ENCODE measurements at places on chromosomes 4 and X.

GRCh38 chrX:72028701-72029470, 102.8 kb downstream of the RTL5 start:
- DNase-seq, result no peak

DNA sequence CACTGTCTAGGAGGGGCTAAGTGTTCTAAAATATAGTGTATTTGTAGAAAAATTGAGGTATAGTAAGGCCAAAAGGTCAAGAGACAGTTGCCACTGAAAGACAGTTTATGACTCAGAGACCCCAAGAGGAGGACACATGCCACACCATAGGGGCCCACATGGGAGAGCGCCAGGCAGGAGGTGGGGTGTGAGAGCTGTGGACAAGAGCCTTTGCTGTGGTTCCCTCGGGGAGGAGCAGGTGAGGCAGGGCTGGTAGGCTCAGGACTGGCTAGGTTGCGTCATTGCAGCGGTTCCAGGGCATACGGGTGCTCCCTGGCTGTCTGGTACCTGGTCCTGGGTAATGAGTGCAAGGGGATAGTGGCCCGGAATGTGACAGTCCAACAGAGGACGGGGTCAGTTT, 37.6 kb downstream of the CCNQ start:
- no peak for DNase-seq

- no peak for DNase-seq
Measured at GRCh38 chr4:165866019-165866650, 6.9 kb upstream of the TLL1 start.

- no peak for DNase-seq
Measured at GRCh38 chrX:40912576-40912975, 172.7 kb upstream of the USP9X start.

DNA sequence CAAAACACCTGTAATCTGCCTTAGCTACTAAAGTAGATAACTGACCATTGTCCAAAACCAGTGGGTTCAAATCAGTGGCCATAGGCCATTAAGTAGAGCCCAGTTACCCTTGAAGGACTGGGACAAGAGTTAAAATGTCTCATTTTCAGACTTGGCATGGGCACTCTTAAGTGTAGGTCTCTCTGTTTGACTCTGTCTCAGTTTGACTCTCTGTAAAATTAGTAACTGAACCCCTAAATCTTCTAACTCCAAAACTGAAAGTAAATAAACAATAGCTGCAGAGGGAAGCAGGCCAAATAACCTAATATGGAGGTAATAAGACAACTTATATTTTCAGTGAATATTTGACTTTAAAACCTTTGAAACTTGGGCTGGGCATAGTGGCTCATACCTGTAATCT, 89.1 kb downstream of the SLC16A2 start:
- DNase-seq, result no peak

- no peak for DNase-seq
Measured at GRCh38 chrX:47093248-47093647, 15.0 kb downstream of the RGN start.

- DNase-seq, result no peak
Measured at GRCh38 chr4:140533951-140534480, 10.0 kb downstream of the ELMOD2 start.

DNA sequence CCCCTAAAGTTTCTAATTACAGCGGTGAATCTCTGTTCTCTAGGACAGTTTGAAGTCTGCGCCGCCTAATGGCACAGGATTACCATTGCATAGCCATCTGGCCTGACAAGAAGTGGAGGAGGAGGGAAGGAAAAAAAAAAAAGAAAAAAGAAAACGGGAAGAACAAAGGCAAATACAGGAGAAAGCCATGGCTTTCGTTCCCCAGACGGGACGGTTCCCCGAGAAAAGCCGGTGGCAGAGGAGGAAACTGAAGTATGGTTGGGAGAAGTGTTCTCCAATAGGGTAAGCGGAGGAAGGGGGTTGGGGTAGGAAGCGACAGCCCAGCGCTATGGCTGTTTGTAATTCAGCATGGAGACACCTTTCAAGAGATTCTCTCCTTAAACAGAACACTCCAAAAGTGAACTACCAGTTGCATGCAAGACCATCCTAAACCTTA, 80.8 kb downstream of the HMGN5 start:
- DNase-seq, result peak; percentile 2

GRCh38 chr4:58502839-58503238, 1392.7 kb upstream of the IGFBP7 start:
- no peak for DNase-seq

DNA sequence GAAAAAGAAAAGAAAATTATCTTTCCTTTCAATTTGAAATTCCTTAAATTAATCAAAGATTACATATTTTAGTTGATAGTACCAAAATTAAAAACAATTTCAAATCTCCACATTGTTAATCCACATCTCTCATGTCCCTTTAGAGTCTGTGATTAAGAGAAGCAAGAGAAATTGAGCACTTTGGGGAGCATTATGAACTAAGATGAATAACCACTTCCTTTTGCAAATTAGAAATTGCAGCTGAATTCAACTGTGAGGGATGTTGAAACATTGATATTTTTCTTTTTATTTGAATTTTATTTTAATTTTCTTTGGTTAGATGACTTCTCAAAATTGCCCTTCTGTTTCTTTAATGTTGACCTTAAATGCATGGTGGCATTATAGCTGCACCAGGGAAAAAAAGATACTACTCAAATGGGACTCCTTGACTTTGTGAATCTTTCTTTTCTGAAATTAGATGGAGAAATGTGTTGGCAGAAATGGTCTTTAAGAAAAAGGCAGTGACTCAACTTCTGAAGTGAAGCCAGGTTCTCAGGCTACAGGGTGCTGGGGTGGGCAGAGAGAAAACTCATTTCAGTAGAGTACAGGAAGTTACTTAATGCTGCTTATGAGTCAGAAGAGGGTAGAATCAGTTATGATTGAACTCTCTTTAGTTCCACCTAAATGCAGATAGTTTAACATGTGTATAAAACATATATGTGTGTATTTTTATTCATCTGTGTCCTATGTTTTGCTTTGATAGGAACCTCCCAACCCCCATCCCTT, 92.0 kb upstream of the TNIP3 start:
- DNase-seq, result no peak

DNA sequence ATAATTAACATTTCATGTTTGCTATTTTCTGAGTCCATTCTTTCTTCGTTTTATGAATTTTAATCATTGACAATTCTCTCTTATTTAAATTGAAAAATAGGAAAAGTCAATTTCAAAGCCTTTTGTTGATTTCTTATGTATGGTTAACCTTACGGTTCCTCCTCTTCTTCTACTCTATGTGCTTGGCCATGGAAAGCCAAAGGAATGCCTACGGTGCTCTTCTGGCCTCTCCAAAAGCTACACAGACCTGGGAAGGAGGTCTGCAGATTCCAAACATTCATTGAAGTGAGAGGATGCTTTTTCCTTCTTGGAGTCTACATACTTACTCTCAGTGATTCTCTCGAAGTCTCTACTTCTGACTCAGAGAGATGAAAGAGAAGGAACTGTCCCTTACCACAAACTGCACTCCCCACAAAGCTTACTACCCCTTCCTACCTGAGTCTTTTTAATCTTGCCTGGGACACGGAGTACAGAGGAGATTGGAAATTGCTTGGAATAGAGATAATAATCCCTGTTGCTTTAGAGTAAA, 863.1 kb upstream of the FTHL17 start:
- DNase-seq, result no peak

Data from stimulated activated effector memory CD8-positive, alpha-beta T cell treated with anti-CD3 and anti-CD28 coated beads, Interleukin-12 subunit alpha, Interleukin-12 subunit beta, amount 100 ng/mL, for 72 hours (primary cell).